ENCODE measurements at places on chromosomes 4 and X.

GRCh38 chr4:25844961-25845712 lies 17.7 kb downstream of the SEL1L3 start:
- no peak for DNase-seq

DNA sequence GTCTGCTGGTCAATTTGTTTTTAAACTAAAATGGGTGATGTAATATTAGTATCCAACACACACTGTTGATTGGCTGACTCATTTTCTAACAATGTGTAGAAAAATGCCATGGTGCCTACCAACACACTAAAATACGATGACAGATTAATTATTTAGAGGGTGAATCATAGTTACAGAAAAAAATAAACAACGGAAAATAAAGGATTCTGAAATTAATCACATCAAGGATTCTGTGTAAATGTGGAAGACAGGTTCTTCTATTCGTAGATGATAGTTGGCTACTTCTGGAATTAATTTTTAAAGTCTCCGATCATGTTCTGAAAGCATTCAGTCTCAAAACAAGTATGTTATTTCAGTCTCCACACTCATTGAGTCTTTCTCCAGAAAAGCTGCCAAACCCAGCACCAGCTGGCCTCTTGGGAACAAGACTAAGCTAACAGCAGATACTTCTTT lies 8.2 kb upstream of the IQCM start:
- DNase-seq = no peak

DNA sequence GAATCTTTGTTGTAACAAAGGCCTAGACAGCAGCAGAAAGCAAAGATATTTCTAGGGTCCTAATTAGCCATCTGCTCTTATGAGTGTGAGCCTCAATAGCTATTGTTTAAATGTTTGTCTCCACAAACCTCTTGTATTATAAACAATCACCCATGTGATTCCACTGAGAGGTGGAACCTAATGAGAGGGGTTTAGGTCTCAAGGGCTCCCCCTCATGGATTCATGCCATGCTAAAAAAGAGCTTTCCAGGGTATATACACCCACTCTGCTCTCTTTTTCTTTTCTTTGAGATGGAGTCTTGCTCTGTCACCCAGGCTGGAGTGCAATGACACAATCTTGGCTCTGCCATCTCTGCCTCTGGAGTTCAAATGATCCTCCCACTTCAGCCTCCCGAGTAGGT lies 42.1 kb downstream of the TRIM61 start:
- no peak for DNase-seq

- no peak for DNase-seq
Observed at GRCh38 chr4:89898304-89898716, 3.7 kb downstream of the MMRN1 start.

DNA sequence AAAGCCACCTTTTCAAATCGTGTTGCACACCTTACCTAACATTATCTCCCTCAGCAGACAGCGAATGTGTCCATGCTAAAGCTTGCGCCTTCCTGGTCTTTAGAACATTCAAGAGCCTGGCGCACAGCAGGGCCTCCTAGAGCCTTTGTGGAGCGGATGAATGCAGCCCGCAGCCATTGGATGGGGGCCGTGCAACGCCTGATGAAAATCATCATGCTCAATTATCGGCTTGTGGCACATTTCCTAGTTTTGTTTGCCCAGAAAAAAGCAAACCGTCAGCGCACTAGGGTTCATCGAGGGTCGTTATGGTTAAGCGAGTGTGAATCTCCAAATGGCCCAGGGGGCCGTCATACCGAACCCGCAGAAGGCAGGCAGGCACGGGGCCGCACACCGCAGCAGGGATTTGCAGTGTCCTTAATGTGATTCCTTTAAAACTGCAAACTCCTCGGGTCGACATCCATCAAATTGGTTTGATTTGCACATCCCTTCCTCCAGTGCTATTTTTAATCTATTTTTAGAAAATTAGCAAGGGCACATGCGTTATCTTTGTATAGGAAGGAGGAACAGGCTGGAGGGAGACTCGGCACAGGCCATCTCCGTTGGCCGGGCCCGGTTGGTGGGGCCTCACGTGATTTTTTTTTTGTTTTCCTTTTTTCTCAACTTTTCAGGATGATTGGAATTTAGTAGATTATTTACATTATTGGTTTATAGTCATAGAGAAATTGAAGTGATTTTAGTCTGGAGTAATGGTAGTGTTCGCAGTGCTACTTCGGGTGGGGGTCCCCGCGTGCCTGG lies 53.1 kb downstream of the ABLIM2 start:
- no peak for DNase-seq

GRCh38 chr4:104571341-104571740 lies 76.6 kb upstream of the CXXC4 start:
- DNase-seq = no peak

- DNase-seq = no peak
Observed at GRCh38 chrX:42237956-42238355, 314.6 kb upstream of the CASK start.

DNA sequence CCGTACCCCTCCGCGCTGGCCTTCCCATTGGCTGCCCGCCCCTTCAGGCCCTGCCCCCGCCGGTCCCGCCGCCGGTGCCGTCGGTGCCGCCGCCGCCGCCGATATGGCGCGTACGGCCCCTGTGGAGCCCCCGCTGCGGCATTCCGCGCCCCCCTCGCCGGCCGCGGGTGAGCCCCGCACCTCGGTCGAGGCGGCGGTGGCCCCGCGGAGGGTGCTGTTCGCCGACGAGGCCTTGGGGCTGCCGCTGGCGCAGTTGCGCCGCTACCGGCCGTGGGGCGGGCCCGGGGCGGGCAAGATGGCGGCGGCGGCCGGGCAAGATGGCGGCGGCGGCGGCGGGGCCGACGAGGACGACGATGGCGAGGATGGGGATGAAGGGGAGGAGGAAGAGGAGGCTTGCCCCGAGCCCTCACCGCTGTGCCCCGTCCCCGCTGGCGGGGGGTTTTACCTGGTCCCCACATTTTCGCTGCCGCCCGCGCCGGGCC lies at the start of gene PPP1R3F:
Gene PPP1R3F (plus strand): TSS at position 27 of the 482 bp plus-strand sequence. CDS start 77 bp downstream, at position 104.
- DNase-seq = no peak

GRCh38 chrX:68835104-68835442 lies 6.3 kb downstream of the EFNB1 start:
- DNase-seq = no peak

- DNase-seq = no peak
Observed at GRCh38 chrX:17803449-17803848, 57.6 kb downstream of the RAI2 start.

- no peak for DNase-seq
Observed at GRCh38 chr4:33961761-33962160, 2282.6 kb downstream of the ARAP2 start.
